ENCODE measurements at places on chromosomes 7 and 10.

GRCh38 chr10:48740988-48741387 is 56.3 kb downstream of the WDFY4 start:
- DNase-seq = no peak

GRCh38 chr10:53843736-53844362 is 957.2 kb downstream of the PCDH15 start:
- no peak for DNase-seq

GRCh38 chr7:24366876-24367275 is 82.9 kb downstream of the NPY start:
- no peak for DNase-seq

DNA sequence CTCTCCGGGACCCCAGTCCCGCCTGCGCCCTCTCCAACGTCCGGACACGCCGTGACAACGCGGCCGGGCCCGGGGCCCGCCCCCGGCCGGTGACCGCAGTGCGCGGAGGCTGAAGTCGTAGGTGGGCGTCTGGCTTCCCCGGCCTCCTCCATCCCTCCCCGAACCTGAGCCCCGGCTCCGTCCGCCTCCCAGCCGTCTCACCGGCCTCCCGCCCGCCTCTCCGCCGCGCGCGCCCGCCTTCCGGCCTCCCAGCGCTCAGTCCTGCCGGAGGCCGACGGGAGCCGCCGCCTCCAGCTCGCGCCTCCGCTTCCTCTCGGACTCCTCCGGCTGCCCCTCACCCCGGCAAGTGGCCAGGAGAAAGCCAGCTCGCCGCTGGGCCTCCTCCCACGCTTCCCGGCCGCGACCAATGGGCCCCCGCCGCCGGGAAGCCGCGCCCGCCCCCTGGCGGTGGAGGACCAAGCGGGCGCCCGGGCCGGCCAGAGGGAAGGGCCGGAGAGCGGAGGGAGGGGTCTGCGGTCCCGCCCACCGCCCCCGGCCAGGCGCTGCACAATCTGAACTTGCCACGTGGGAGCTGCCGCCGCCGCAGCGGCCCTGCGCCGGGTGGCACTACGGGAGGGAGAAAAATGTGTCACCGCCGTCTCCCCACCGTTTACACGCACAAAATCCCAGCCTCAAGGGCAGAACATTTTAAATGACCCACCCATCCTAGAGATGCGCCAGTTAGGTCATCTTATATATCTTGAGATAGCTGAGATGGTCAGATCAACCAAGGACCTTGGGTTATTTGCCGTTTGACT is at the start of gene FAM3C:
Gene FAM3C (minus strand): TSS at position 348 of the 797 bp plus-strand sequence. CDS start 13,339 bp downstream, outside the sequence.
- DNase-seq = peak; percentile 64

DNA sequence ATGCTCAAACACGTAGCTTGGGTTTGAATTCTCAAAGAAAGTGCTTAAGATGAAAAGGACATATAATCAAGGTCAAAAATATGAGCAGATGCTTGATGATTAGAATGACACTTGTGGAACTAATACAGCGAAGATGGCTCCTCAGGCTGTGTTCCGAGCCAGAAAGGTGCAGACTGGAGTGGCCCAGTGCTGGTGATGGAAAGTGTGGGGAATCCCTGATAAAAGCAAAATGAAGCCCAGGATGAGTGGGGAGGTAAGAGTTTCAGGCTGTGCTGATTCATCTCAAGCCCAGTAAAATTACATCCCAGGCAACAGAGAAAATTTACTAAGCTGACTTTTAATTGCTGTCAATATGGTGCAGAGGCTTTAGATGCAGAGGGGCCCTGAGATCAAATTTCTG is 77.8 kb upstream of the IKZF1 start:
- DNase-seq = no peak

GRCh38 chr10:48507933-48508790 is 96.7 kb downstream of the ARHGAP22 start:
- DNase-seq = no peak

- DNase-seq = no peak
These were observed 28.7 kb downstream of the SLC29A3 start for GRCh38 chr10:71347587-71348395.

GRCh38 chr7:137592232-137592896 is 248.8 kb upstream of the PTN start:
- DNase-seq = no peak

Data from activated T-cell treated with anti-CD3 and anti-CD28 coated beads for 1 hour (primary cell).